Stimulated activated naive CD4-positive, alpha-beta T cell treated with Interleukin-2 at 50 U/mL for 16 hours (primary cell): ENCODE measurements at places on chromosomes 13 and 19.

DNA sequence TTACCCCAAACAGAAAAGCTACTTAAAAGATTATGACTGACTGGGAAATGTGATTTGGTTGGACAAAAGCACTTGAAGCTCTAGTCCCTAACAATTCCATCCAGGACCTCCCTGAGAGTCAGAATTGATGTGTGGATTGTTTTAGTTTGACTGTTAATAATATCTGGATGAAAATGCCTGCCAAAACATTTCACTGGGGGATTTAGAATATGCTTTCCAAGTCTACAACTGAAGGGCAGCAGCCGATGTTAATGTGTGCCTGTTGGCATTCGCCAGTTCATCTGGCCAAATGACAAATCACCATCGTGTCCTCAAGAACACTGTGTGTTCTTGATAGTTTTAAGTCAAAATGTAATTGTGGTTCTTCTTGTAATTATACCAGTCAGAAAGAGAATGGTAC, 76.0 kb upstream of the TSC22D1 start:
- DNase-seq = no peak

GRCh38 chr19:55116859-55117662, at the start of gene PPP1R12C:
PPP1R12C (minus strand) TSS chr19:55117637; CDS start chr19:55117543, 94 bp downstream.
- DNase-seq = peak; percentile 12

- DNase-seq = no peak
Measured at GRCh38 chr19:47040869-47041268, 7.6 kb downstream of the TMEM160 start.

GRCh38 chr19:39679791-39680168, 24.1 kb downstream of the LGALS16 start:
- DNase-seq = peak; percentile 49

GRCh38 chr19:13817615-13818371, 22.6 kb downstream of the ZSWIM4 start:
- no peak for DNase-seq

DNA sequence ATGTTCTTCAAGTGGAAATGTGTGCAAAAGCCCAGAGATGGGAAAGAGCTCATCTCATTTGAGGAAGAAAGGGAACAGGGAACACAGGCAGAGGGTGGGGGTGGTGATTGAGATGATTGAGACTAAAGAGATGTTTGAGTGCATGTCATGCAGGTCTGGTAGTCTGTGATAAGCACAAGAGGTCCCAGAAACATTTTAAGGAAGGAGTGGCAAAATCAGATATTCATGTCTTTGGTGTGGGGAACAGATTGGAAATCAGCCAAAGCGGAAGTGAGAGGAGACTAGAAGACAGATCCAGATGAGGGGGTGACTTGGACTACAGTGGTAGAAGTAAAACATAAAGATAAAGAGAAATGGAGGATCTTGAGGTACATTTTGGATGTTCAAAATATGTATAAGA, 39.4 kb upstream of the DACH1 start:
- no peak for DNase-seq

DNA sequence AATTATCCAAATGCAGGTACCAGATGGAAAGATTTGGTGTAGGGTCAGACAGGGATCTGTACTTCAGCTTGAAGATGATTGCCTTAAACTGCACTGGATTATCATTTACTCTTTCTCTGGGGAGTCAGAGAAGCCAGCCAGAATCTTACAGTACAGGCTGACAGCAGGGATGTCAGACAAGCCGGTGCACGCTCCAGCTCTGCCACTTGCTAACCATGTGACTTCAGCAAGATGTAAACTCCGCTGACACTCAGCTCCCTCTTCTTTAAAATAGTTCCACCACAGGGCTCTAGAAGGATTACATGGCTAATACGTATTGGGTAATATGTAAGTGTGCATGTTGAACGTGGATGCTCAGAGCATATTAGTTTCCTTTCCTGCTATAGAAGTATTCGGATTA, 251.4 kb upstream of the MAB21L1 start:
- DNase-seq = no peak

DNA sequence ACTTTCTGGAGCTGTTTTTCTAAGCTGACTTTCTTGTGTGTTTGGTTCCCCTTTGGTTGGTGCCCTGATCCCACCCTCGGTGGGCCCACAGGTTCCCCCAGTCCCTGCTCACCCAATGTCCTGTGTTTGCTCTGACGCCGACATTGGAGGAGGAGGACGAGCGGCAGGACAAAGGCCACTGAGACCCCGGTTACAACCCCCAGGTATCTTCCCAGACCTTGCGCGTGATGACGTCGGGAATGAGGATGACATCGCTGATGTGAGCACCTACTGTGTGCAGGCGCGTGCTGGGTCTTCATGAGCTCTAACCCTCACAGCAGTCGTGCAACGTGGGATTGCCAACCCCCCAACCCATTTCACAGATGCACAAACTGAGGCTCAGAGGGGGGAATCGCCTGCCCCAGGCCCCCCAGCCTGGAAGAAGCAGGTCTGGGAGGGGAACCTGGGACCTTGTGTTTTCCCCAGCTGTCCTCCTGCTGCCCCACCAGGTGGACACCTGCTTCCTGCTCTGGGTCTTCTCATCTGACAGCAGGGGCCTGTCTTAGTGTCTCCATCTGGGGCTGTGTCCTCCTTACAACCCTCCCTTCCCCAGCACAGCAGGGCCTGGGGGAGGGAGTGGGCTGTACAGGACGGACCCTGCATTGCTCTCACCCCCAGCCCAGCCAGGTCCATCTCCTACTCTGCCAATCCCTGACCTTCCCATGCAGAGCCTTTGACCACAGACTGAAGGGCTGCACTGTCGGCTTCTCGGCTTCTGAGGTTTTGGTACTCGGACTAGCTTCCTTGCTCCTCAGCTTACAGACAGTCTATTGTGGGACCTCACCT, 4.7 kb upstream of the LILRA6 start:
- no peak for DNase-seq

DNA sequence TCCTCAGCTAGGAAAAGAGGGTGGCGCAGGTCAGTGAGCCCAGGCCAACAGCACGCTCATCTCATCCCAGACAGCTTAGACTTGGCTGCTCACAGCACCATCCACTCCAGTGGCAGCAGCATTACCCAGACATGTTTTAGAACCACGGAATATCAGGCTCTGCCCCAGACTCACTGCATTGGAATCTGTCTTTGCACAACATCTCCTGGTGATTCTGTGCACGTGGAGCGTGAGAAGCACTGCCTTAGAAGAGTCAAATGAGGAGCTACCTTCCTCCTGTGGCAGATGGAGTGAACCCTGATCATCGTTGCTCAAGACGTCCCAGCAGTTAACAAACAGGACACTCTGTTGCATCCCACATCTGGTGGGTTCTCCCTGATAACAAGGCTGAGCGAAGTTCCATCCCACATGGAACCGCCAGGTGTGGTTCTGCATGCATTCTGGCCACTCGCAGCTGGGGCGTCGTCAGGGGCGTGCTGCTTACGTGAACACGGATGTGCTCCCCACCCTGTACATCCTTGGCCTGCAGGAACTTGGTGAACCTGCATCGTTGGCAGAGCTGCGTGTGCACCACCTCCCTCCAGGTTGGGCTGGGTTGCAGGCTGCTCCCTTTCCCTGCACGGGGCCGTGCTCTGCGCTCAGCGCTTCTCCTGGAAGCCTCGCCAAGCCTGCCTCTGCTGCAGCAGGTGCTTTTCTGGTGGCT, 25.2 kb upstream of the ATP11A start:
- no peak for DNase-seq

- no peak for DNase-seq
Measured at GRCh38 chr13:27954406-27954851, 14.7 kb downstream of the CDX2 start.

GRCh38 chr13:110771194-110771593, 57.7 kb downstream of the ING1 start:
- DNase-seq = no peak

DNA sequence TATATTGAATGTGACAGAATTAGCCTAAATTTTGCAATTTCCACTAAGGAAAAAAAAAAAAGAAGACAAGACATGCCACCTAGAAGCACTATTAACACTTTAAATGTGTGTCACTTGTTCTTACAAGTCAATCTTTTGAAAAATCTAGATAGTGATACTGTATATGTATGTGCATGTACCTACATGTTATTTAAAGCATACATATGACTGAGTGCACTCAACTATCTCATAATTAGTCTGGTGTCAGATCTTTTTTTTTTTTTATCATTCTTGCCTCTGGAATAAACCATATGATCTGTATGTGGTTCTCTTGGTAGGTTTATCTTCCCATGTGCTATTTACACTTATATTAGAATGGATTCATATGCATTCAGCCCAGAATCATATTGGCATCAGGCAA, 62.3 kb downstream of the FOXO1 start:
- no peak for DNase-seq

GRCh38 chr13:74409551-74409950, 275.3 kb upstream of the KLF12 start:
- DNase-seq = no peak

GRCh38 chr13:33206425-33206824, 79.1 kb downstream of the STARD13 start:
- no peak for DNase-seq

DNA sequence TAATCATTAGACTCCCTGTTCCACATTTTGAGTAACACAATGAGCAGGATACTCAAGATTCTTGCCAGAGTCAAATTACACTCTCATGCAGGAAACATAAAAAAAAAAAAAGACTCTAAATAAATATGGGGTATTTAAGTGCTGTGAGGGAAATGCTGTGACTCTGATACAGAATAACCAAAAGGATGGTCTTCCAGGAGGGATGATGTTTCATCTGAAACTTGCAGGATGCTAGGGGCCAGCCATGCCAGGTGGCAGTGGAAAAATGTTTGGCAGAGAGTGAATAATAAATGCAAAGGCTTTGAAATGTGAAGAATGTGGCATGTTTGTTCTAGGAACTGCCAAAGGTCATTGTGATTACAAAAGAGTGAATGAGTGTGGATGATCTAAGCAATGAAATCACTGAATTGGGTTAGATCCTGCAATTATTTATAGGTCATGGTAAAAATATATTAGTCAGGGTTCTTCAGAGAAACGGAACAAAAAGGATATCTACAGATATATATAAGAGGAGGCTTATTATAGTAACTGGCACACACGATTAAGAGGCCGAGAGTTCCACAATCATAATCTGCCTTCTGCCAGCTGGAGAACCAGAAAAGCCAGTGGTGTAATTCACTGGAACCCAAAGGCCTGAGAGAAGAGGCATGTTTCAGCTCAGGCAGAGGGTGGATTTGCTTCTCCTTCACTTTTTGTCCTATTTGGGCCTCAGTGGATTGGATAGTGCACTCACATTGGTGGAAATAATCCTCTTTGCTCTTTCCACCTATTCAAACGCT, 1832.8 kb upstream of the MIR17HG start:
- no peak for DNase-seq

- DNase-seq = no peak
Measured at GRCh38 chr19:33524024-33524664, 2.6 kb upstream of the PEPD start.

- peak; percentile 54 for DNase-seq
Measured at GRCh38 chr19:39996218-39996810, 546 bp upstream of the ZNF546 start.

GRCh38 chr19:10416380-10417257, 3.7 kb upstream of the PDE4A start:
- peak; percentile 90 for DNase-seq

DNA sequence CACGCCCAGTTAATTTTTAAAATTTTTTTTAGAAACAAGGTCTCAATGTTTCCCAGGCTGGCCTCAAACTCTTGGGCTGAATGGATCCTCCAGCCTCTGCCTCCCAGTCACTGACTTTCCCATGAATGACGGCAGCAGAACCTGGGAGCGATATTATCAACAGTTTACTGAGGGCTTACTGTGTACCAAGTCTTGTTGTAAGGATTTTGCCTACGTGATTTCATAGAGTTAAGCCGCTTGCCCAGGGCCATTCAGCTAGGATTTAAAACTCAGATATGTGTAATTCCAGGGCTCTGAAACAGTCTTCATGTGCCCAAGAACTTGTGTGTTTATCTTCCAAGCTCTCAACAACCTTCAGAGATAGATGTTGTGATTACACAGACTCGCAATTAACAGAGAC, 6.0 kb upstream of the KXD1 start:
- no peak for DNase-seq

GRCh38 chr13:47241446-47241845, 344.6 kb upstream of the HTR2A start:
- no peak for DNase-seq

- DNase-seq = no peak
Measured at GRCh38 chr19:28868836-28869235, 344.1 kb downstream of the UQCRFS1 start.

GRCh38 chr19:54451997-54452396, 3.0 kb downstream of the LENG8 start:
- DNase-seq = no peak

- DNase-seq = no peak
Measured at GRCh38 chr13:97328222-97328790, 105.7 kb upstream of the RAP2A start.

GRCh38 chr19:29685326-29685725, 20.1 kb downstream of the PLEKHF1 start:
- DNase-seq = no peak

DNA sequence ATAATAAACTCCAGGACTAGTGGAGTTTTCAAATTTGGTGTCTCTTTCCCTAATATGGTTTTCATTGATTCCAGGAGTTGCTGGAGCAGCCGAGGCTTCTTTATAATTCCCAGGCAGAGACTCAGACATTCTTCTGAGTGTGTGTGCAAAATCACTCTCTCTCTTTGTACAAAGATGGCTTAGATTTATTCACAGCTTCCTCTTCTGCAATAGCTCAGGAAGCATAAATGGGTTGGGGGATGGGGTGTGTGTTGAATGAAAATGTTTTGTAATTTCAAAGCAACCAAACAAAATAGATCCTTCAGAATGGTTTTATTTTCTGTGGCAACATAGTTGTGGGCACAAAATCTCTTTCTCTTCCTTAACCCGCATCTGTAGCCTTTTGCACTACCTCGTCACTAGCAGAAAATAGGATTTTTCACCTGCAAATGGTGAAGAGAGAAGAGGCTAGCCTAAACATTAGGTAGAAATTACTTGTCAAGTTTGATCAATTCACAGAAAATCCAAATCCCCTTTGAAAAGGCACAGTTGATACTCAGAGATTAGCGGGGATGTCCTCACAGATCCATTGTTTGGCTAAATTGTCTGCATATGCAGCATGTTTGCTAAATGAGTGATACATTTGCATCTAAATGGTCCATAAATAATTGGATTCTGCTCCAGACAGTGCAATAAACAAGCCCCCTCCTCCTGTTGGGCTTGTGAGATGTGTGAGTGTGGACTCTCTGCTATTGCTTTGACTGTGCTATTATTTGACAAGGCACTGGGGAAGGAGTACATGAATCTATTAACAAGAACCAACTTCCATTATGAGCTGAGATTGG, 66.7 kb downstream of the CBY2 start:
- DNase-seq = no peak

- peak; percentile 63 for DNase-seq
Measured at GRCh38 chr19:2636897-2637683, 65.4 kb downstream of the GNG7 start.

DNA sequence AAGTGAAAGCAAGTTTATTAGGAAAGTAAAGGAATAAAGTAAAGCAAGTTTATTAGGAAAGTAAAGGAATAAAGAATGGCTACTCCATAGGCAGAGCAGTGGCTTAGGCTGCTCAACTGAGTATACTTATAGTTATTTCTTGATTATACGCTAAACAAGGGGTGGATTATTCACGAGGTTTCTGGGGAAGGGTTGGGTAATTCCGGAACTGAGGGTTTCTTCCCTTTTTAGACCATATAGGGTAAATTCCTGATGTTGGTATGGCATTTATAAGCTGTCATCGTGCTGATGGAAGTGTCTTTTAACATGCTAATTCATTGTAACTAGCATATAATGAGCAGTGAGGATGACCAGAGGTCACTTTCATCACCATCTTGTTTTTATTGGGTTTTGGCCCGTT, 194.3 kb downstream of the DLEU7 start:
- DNase-seq = no peak

GRCh38 chr13:43333176-43333575, 309.8 kb downstream of the DNAJC15 start:
- no peak for DNase-seq

GRCh38 chr13:112072534-112073244, 5.7 kb downstream of the SOX1 start:
- no peak for DNase-seq
